ENCODE measurements at places on chromosomes 16 and 17. TPM values are rescaled to one million over a fixed set of nuclear protein-coding genes. Genes with fewer than 3 reads are reported as not detected.
A peak's percentile ranks its signal among the peaks of the same experiment; 100 is the strongest.

GRCh38 chr16:85028685-85029407, 1.3 kb downstream of the KIAA0513 start:
- H3K4me1 ChIP-seq: peaks cover 40% of the 10 kb centered on the region
- H3K4me3 ChIP-seq: peak overlapping the region; percentile 77
- H3K27me3 ChIP-seq: no peaks in the 10 kb centered on the region
- no peak for DNase-seq
- H3K27ac ChIP-seq: peak overlapping the region; percentile 95
- H3K36me3 ChIP-seq: peaks cover 7% of the 10 kb centered on the region

DNA sequence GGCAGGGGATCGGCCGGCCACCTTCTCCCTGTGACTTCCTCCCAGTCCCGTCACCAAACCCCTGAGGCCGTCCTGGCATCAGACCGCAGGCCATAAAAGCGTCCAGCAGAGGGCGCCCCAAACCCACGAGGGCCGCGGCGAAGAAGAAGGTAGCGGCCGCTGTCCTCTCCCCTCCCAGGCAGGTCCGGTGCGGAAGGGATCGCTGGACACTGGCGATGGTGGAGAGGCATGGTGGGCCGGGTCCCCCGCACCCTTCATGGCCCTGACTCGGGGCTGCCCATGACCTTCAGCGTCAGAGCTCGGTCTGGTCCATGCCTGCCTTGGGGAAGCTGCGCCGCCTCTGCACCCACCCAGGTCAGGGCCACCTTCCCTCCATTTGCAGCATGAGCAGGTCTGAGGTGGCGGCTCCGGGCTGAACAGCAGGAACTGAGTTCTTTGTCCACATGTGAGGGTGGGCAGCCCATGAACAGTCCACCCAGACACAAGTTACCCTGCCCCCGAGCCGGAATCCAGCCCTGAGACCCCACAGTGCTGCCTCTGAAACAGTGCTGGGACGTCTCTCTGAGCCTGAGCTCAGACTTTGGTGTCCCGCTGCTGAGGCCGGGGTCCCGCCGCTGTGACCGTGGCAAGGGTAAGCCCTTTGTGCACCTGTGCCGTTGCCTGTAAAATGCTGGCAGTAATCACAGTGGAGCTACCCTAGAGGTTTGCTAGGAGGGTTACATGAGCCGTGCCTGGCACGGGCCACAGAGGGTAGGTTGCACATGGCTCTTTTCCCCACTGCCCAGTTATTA, 40.8 kb upstream of the CMIP start:
- no peaks in the 10 kb centered on the region for H3K36me3 ChIP-seq
- H3K4me3 ChIP-seq: peak overlapping the region; percentile 34
- peaks cover 18% of the 10 kb centered on the region for H3K4me1 ChIP-seq
- peak; percentile 96 for DNase-seq
- H3K27me3 ChIP-seq: no peaks in the 10 kb centered on the region

- no peaks in the 10 kb centered on the region for H3K27me3 ChIP-seq
- DNase-seq: no peak
- peaks cover 20% of the 10 kb centered on the region for H3K4me1 ChIP-seq
- H3K27ac ChIP-seq: peak overlapping the region; percentile 66
These were observed 4.2 kb upstream of the NDRG4 start for GRCh38 chr16:58495521-58496331.

DNA sequence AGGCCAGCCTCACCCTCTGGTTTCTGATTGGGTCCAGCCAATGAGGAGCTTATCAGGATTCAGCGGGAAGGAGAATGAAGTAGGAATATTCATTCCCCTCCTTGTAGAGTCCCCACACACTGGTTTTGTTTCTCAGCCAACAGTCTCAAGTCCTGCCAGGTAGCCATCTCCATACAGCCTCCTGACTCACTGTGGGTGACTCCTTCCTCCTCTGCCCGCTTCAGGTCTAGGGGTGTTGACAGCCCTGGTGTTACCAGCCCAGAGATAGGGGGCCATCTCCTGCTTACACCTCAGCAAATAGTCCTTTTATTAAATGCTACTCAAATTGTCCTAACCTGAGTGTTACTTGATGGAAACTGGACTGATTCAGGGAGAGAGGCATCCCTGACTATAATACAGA, 4.0 kb upstream of the MFAP4 start:
- peaks cover 67% of the 10 kb centered on the region for H3K4me1 ChIP-seq
- H3K4me3 ChIP-seq: no peak overlapping the region
- H3K27ac ChIP-seq: no peak overlapping the region

DNA sequence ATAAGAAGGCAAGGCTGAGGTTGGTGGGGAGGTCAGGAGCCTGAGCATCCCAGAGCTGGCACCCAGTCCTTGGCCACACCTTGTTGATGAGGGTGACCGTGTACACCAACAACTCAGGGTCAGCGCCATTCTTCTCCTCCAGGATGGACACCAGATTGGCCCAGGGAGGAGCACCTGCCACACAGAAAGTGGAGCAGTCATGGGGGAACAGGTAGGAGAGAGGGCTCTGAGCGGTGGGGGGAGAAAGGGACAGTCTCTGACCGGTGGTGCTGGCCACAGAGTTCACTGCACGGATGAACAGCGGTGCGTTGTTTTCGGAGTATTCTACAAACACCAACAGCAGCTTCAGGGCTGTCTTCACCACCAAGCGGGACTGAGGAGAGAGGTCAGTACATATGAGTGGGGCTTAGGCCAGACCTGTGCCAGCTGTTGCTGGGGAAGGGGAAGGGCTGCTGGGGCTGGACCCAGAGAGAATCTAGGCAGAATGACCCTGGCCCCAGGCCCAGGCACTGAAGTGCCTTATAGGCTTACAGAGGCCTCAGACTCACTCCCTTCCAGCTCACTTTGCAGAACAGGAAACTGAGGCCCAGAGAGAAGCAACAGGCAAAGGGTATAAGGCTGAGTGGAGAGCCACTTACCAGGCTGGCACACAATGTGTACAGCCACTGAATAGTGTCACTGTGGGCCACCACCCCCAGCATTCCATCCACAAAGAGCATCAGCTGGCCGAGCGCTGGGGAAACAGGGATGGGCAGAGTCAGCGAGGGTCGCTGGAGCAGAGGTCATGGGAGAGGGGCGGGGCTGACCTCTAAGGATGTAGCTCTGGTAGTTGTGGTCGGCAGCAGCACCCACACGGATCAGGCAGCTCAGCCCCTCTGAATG, 9.6 kb downstream of the FHOD1 start:
- H3K4me1 ChIP-seq: peaks cover 24% of the 10 kb centered on the region
- H3K36me3 ChIP-seq: peaks cover 74% of the 10 kb centered on the region
- no peak overlapping the region for H3K27ac ChIP-seq
- no peaks in the 10 kb centered on the region for H3K27me3 ChIP-seq
- no peak overlapping the region for H3K4me3 ChIP-seq

DNA sequence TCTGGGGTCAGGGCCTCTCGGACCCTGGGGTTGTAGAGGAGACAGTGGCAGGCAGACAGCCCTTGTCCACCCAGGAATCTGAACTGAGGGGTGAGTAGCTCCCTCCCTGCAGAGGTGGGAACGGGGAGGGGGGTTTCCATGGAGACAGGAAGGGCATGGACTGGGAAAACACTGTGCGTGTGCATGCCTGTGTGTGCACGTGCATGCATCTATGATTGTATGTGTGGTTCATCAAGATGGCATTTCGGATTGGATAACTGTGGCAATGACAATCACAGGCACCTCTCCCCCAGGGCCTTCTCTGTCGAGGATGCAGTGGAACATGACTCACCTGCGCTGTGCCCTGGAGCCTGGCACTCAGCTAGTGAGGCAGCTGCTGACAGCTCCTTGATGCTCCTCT, 6.1 kb upstream of the CD300C start:
- DNase-seq: no peak
- no peaks in the 10 kb centered on the region for H3K36me3 ChIP-seq
- no peak overlapping the region for H3K4me3 ChIP-seq
- no peaks in the 10 kb centered on the region for H3K4me1 ChIP-seq

DNA sequence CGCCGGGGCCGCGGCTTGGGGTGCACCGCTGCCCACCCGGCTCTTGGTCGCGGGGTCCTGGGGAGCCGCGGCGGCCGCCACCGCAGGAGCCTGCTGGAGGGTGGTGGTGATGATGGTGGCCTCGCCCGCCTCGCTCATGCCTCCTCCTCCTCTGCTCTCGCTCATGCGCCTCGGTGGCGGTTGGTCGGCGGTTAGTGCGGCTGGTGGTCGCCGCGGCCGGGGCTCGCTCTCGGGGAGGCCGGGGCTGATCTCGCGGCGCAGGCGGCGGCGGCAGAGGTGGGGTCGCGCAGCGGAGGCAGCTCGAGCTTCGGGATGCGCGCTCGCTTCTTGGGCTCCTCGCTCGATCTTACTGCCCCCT, 41.6 kb downstream of the AHSP start:
- no peaks in the 10 kb centered on the region for H3K36me3 ChIP-seq
- peaks cover 21% of the 10 kb centered on the region for H3K27me3 ChIP-seq
- no peak overlapping the region for H3K27ac ChIP-seq
- peak overlapping the region; percentile 58 for H3K4me3 ChIP-seq
- no peak for DNase-seq
- no peaks in the 10 kb centered on the region for H3K4me1 ChIP-seq

PTX4 gene
- 0.75 TPM for total RNA-seq

GRCh38 chr16:28596840-28597691, at the start of gene SULT1A2:
TSS of gene SULT1A2 (minus strand) at chr16:28597050. CDS start at chr16:28595930, 1,120 bp downstream.
- no peaks in the 10 kb centered on the region for H3K36me3 ChIP-seq
- peaks cover 16% of the 10 kb centered on the region for H3K4me1 ChIP-seq
- peaks cover 16% of the 10 kb centered on the region for H3K27me3 ChIP-seq
- no peak within 1 kb of the TSS for H3K27ac ChIP-seq

GRCh38 chr17:11618861-11619566, 20.7 kb downstream of the DNAH9 start:
- no peak overlapping the region for H3K4me3 ChIP-seq
- no peaks in the 10 kb centered on the region for H3K36me3 ChIP-seq
- no peaks in the 10 kb centered on the region for H3K27me3 ChIP-seq
- DNase-seq: no peak
- no peak overlapping the region for H3K27ac ChIP-seq
- H3K4me1 ChIP-seq: no peaks in the 10 kb centered on the region

GRCh38 chr16:48284772-48285409, 37.6 kb upstream of the ABCC11 start:
- peaks cover 26% of the 10 kb centered on the region for H3K36me3 ChIP-seq
- peaks cover 30% of the 10 kb centered on the region for H3K4me1 ChIP-seq
- H3K27ac ChIP-seq: no peak overlapping the region

LUC7L gene
- 34.8 TPM for total RNA-seq

CX3CL1 gene
- 40.4 TPM for total RNA-seq

- no peak for DNase-seq
- H3K36me3 ChIP-seq: no peaks in the 10 kb centered on the region
- H3K4me1 ChIP-seq: peaks cover 41% of the 10 kb centered on the region
- H3K27me3 ChIP-seq: no peaks in the 10 kb centered on the region
- no peak overlapping the region for H3K27ac ChIP-seq
These were observed 81.9 kb upstream of the TBX2 start for GRCh38 chr17:61317779-61318178.

- H3K4me3 ChIP-seq: no peak overlapping the region
- no peaks in the 10 kb centered on the region for H3K27me3 ChIP-seq
- H3K27ac ChIP-seq: peak overlapping the region; percentile 67
- peaks cover 48% of the 10 kb centered on the region for H3K4me1 ChIP-seq
- H3K36me3 ChIP-seq: no peaks in the 10 kb centered on the region
- no peak for DNase-seq
These were observed 110.6 kb downstream of the METRNL start for GRCh38 chr17:83190004-83190385.

WNT9B gene
- 0.42 TPM for total RNA-seq

DNA sequence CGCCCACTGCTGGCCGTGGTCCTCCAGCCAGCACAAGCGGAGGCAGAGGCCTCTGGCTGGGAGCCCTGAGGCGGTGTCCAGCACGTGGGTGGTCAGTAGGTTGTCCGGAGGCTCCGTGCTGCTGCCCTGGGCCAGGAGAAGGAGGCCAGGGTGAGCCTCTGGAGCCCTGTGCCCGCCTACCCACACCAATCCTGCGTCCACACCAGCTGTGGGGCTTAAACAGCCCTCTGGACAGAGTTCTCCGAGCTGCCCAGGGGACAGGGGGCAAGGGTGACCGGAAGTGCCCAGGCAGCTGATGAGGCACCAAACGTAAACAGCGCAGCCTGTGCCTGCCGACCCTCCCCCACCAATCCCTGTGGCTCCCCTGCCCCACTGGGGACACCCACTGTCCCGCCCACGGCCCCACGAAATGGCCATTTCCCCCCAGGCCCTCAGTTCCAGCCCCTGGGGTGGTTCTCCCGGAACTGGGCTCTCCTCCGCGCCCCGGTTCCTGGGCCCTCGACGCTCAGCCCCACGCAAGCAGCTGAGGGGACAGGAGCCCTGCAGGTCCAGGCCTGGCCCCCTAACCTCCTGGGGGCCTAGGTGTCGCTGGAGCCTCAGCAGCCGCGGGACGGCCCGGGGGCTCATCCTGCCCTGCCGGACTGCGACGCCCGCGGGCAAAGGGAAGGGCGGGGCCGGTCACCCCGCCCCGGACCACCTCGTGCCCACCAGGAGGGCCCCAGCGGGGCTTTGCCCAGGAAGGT, 27.9 kb upstream of the DBNDD1 start:
- H3K27me3 ChIP-seq: no peaks in the 10 kb centered on the region
- peak overlapping the region; percentile 57 for H3K4me3 ChIP-seq
- H3K4me1 ChIP-seq: peaks cover 23% of the 10 kb centered on the region
- DNase-seq: no peak
- H3K36me3 ChIP-seq: peaks cover 15% of the 10 kb centered on the region

- H3K36me3 ChIP-seq: no peaks in the 10 kb centered on the region
- H3K4me1 ChIP-seq: no peaks in the 10 kb centered on the region
- no peaks in the 10 kb centered on the region for H3K27me3 ChIP-seq
- no peak for DNase-seq
- H3K4me3 ChIP-seq: no peak overlapping the region
These were observed 97.0 kb downstream of the CMC2 start for GRCh38 chr16:80909720-80910119.

- no peak for DNase-seq
- no peaks in the 10 kb centered on the region for H3K36me3 ChIP-seq
- H3K27ac ChIP-seq: peak overlapping the region; percentile 100
- peak overlapping the region; percentile 95 for H3K4me3 ChIP-seq
These were observed 317 bp downstream of the CLTC start for GRCh38 chr17:59620064-59620359.

DNA sequence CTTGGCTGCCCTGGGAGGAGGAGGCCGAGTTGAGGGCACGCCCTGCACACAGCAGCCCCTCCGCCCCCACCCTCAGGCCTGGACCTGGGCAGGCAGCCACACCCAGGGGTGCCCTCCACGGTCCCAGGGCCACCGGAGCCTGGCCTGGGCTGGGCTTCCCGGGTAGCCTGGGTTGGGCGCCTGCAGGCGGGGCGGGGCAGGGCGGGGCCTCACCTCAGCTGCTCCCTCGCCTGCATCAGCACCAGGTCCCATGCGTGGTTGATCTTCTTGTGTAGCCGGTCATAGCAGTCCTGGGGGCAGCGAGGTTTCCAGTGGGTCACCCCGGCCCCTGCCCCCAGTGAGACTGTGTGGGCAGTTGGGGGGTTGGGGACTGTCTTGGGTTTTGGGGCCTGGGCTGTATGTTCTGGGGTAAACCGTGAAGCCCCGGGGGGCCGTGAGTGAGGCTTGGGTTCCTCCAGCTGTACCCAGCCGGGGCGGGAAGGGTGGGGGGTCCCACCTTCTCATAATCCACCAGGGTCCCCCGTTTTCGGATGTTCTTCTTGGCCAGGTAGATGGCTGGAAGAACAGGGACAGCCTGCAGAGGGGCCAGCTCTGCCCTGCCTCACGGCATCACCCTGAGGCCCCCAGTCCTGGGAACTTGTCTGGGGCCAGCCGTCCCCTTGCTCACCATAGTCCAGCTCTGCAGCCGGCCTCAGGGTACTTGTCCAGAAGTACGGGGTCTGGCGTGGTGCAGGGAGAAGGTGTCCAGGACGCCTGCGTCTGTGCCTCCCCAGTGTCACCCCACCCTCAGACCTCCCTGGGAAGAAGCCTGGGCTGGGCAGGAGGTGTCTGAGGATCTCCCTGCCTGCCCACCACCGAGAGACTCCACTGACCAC, 2.0 kb downstream of the RGS11 start:
- no peak overlapping the region for H3K27ac ChIP-seq
- H3K4me3 ChIP-seq: no peak overlapping the region
- peaks cover 4% of the 10 kb centered on the region for H3K36me3 ChIP-seq

- no peak overlapping the region for H3K4me3 ChIP-seq
- H3K27ac ChIP-seq: no peak overlapping the region
- no peaks in the 10 kb centered on the region for H3K4me1 ChIP-seq
- DNase-seq: no peak
These were observed 10.9 kb downstream of the ZACN start for GRCh38 chr17:76089680-76090516.

PPP1R27 gene
- not detected for total RNA-seq
